ENCODE measurements at places on chromosomes 12 and 14.

GRCh38 chr14:66998013-66998412, 191.2 kb upstream of the GARIN2 start:
- DNase-seq: no peak
- H3K4me3 ChIP-seq: no peak overlapping the region
- no peaks in the 10 kb centered on the region for H3K27me3 ChIP-seq
- H3K27ac ChIP-seq: no peak overlapping the region
- peaks cover 3% of the 10 kb centered on the region for H3K36me3 ChIP-seq

DNA sequence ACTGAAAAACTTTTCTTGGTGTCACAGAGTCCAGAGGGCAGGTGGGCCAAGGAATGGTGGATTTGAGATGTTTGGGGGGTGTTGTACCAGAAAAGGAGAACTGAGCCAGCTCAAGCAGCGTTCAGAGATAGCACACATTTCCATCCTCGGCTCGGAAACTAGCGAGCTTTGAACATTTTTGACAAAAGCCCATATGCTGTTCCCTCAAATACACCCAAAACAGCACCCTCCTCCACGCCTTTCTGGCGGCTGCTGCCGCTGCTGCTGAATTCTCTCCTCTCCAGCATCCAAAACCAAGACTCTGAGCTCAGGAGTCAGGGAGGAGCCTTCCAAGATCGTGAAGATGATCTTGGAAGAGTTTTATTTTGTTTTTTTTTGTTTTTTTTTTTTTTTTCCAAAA, 961 bp downstream of the SRRM4 start:
- no peak overlapping the region for H3K27ac ChIP-seq
- H3K36me3 ChIP-seq: no peaks in the 10 kb centered on the region
- H3K4me1 ChIP-seq: peaks cover 3% of the 10 kb centered on the region

- H3K4me3 ChIP-seq: no peak overlapping the region
- peaks cover 62% of the 10 kb centered on the region for H3K4me1 ChIP-seq
- peak overlapping the region; percentile 91 for H3K27ac ChIP-seq
Measured at GRCh38 chr12:94207849-94208621, 59.7 kb downstream of the PLXNC1 start.

DNA sequence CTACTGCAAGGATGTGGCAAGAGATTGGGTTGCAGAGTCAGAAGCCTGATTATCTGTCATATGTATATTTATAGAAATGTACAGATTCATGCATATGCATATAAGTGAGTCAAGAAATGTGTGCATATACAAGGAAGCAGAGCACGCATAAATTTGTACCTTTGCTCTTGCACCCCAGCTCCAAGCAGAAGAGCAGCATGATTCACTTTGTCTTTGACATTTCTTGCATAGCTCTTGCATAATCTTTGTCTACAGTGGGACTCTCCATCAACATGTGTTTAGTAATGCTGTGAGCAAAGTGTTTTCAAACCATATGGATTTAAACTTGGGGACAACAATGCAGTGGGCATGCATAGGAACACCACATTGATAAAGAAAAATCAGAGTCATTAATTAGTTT, 330.7 kb upstream of the DCN start:
- no peak for DNase-seq
- no peaks in the 10 kb centered on the region for H3K27me3 ChIP-seq
- no peaks in the 10 kb centered on the region for H3K4me1 ChIP-seq
- H3K36me3 ChIP-seq: no peaks in the 10 kb centered on the region
- no peak overlapping the region for H3K27ac ChIP-seq
- no peak overlapping the region for H3K4me3 ChIP-seq

GRCh38 chr14:57928732-57929131, 62.8 kb upstream of the SLC35F4 start:
- no peak overlapping the region for H3K27ac ChIP-seq
- no peak overlapping the region for H3K4me3 ChIP-seq

GRCh38 chr12:98439981-98440581, 75.3 kb upstream of the TMPO start:
- H3K36me3 ChIP-seq: no peaks in the 10 kb centered on the region
- H3K4me1 ChIP-seq: peaks cover 25% of the 10 kb centered on the region
- no peak overlapping the region for H3K27ac ChIP-seq
- peak; percentile 98 for DNase-seq
- H3K4me3 ChIP-seq: peak overlapping the region; percentile 33
- H3K27me3 ChIP-seq: no peaks in the 10 kb centered on the region

- no peaks in the 10 kb centered on the region for H3K27me3 ChIP-seq
- DNase-seq: no peak
- H3K4me1 ChIP-seq: no peaks in the 10 kb centered on the region
- no peaks in the 10 kb centered on the region for H3K36me3 ChIP-seq
- no peak overlapping the region for H3K4me3 ChIP-seq
- H3K27ac ChIP-seq: no peak overlapping the region
Measured at GRCh38 chr12:118685983-118686607, 295.2 kb upstream of the SRRM4 start.

GRCh38 chr12:82912406-82912805, 225.7 kb downstream of the TMTC2 start:
- no peak overlapping the region for H3K4me3 ChIP-seq
- DNase-seq: no peak
- H3K27ac ChIP-seq: no peak overlapping the region
- H3K27me3 ChIP-seq: no peaks in the 10 kb centered on the region
- H3K4me1 ChIP-seq: no peaks in the 10 kb centered on the region

GRCh38 chr12:69508091-69508490, 37.9 kb downstream of the FRS2 start:
- H3K4me1 ChIP-seq: peaks cover 2% of the 10 kb centered on the region
- no peak overlapping the region for H3K27ac ChIP-seq
- DNase-seq: no peak
- H3K4me3 ChIP-seq: no peak overlapping the region

DNA sequence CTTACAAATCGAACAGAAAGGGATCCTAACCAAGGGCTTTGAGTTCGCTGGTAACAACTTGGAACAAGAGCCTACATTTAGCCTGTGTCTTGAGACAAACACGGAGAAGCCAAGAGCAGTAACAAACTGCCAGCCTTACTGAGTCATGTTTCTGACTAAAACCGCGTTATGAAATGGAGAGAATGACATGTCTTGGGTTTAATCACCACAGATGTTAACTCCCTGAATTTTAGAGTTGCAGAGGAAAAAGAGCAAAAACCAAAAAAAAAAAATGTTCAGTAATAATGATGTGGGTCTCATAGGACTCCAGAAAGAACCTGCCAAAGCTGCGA, 1.0 kb downstream of the BLTP3B start:
- H3K27me3 ChIP-seq: no peaks in the 10 kb centered on the region
- H3K27ac ChIP-seq: peak overlapping the region; percentile 90
- no peaks in the 10 kb centered on the region for H3K36me3 ChIP-seq
- DNase-seq: peak; percentile 86
- peak overlapping the region; percentile 94 for H3K4me3 ChIP-seq

DNA sequence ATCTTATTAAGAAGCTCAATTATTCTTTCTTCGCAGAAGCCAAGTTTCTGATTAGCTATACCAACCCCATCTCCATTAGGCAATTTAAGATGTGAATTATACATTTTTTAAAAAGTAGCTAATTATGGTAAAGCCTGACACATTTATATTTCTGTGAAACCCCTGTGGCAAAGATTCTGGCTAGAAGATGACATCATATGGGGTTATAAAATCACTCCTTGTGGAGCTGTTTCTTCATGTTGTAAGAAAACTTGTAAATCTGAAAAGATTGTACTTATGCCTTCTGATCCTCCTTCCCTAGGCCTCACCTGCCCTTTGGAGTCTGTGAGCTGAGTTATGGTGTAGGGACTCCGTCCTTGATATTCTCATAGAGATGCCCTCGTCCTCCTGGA, 78.1 kb downstream of the CHST11 start:
- no peak overlapping the region for H3K4me3 ChIP-seq
- peaks cover 36% of the 10 kb centered on the region for H3K4me1 ChIP-seq
- peak overlapping the region; percentile 20 for H3K27ac ChIP-seq
- peaks cover 72% of the 10 kb centered on the region for H3K36me3 ChIP-seq

DNA sequence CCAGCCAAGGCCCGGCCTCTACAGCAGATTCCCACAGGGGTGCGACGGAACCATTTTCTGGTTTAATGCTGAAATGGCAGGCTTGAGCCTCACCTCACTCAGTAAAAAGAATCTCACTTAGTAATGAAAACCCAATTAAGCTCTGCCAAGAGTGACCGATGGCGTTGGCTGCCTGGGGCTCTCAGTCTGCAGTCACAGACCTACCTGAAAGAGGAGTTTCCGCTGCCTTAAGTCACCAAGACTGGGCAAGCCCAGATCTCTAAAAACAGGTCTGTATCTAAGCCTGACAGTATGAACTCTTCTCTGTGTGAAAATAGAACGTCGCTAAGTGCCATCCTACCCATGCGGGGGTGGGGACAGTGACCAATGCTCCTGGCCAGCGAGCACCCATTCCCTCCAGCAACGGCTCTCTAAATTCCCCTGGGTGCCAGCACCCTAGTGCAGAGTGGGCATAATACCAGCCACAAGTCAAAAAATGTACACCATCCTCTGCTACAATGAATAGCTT, 107.3 kb downstream of the FOXN3 start:
- H3K4me1 ChIP-seq: peaks cover 18% of the 10 kb centered on the region
- H3K4me3 ChIP-seq: no peak overlapping the region
- peaks cover 3% of the 10 kb centered on the region for H3K36me3 ChIP-seq
- DNase-seq: no peak
- H3K27me3 ChIP-seq: no peaks in the 10 kb centered on the region

GRCh38 chr14:105745433-105746123, 219.2 kb downstream of the TMEM121 start:
- H3K4me3 ChIP-seq: no peak overlapping the region
- H3K27me3 ChIP-seq: no peaks in the 10 kb centered on the region
- no peak for DNase-seq
- H3K27ac ChIP-seq: no peak overlapping the region

DNA sequence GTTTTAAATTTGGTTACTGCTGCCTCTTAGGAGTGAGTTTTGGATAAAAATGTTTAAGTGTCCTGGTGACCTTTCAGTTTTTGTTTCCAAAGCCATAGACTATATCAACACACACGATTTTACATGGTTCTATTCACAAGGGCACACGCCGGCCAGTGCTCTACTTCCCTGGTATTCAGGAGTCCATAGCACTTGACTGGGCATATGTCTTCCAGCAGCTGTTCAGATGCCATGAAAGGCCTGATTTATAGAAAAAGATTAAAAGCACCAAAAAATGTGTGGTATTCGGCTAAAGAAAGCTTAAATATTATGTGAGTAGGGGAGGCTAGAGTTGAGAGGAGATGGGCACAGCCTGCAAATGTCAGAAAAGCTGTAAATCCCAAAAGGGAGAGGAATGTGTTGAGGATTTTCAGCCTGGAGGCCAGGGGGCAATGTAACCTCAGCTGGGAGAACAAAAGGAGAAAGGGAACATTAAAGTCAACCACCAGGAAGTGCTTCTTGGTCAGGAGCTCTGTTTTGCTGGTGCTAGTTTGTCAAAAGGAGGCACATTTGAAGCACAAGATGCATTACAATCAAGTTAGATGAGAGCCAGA, 478.4 kb downstream of the RAD51B start:
- DNase-seq: no peak
- peaks cover 6% of the 10 kb centered on the region for H3K4me1 ChIP-seq
- H3K27ac ChIP-seq: no peak overlapping the region
- no peaks in the 10 kb centered on the region for H3K27me3 ChIP-seq
- no peaks in the 10 kb centered on the region for H3K36me3 ChIP-seq
- no peak overlapping the region for H3K4me3 ChIP-seq

GRCh38 chr12:29961231-29961630, 177.5 kb upstream of the TMTC1 start:
- H3K4me3 ChIP-seq: no peak overlapping the region
- no peaks in the 10 kb centered on the region for H3K27me3 ChIP-seq
- H3K36me3 ChIP-seq: no peaks in the 10 kb centered on the region

DNA sequence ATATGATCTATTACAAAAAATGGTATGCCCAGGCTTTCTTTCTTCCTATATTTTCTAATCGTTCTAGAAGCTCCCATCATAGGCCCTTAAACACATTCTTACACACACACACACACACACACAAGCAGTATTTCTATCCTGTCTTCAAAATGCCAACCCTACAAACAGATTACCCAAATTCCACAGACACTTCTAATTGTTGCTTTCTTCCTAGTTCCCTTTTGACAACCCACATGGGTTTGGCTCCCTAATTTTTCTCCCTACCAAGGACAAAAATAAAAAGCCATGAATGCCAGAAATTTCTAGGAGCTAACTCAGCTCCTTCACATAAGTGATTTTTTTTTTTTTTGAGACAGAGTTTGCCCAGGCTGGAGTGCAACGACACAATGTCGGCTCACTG, 60.3 kb upstream of the NTF3 start:
- no peaks in the 10 kb centered on the region for H3K4me1 ChIP-seq
- no peaks in the 10 kb centered on the region for H3K27me3 ChIP-seq
- DNase-seq: no peak

DNA sequence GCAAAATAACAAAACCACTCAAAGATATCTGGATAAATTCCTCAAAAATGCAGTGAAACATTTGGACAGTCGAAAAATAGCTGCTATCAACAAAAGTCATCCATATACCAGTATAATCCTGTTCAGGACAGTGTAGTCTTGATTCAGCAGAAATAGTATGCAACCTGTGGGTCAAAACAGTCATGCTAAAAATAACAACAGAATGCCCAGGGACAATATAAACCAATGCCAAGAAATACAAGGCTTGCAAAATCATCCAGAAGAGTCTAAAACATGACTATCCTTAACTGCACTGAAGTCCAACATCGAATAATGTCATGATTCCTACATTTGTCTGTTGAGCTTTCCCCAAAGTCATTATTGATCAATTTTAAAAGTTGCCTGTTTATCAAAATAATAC, 425.9 kb downstream of the FSCB start:
- H3K27me3 ChIP-seq: no peaks in the 10 kb centered on the region
- no peaks in the 10 kb centered on the region for H3K4me1 ChIP-seq
- no peak overlapping the region for H3K27ac ChIP-seq
- no peak overlapping the region for H3K4me3 ChIP-seq
- no peaks in the 10 kb centered on the region for H3K36me3 ChIP-seq
- no peak for DNase-seq

DNA sequence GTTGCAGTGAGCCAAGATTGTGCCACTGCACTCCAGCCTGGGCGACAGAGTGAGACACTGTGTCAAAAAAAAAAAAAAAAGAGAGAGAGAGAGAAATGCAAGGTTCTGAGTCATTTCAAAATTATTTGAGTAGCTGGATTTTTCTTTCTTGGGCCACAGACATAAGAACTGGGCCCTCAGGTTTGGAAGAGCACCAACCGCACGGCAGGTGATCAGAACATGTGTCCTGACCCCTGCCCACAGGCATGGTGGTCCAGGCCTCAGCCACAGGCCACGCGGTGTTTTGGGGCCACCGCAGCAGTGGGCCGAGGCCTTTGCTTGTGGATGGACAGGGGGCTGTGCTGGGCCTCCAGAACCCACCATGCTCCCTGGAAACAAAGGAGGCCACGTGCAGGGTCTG, 126.7 kb downstream of the CALM1 start:
- H3K27ac ChIP-seq: no peak overlapping the region
- no peak for DNase-seq
- no peaks in the 10 kb centered on the region for H3K4me1 ChIP-seq
- H3K4me3 ChIP-seq: no peak overlapping the region

Measured in common myeloid progenitor, CD34-positive (primary cell).